ENCODE measurements at places on chromosomes 11 and 22.

GRCh38 chr11:78573681-78574080 is 983 bp downstream of the NARS2 start:
- DNase-seq = no peak

- DNase-seq = no peak
Observed at GRCh38 chr11:72519220-72519881, 85.0 kb upstream of the CLPB start.

- no peak for DNase-seq
Observed at GRCh38 chr11:16151138-16151537, 205.2 kb downstream of the SOX6 start.

GRCh38 chr11:130635937-130636630 is 187.6 kb downstream of the ADAMTS15 start:
- no peak for DNase-seq
